Effector CD8-positive, alpha-beta T cell (primary cell): ENCODE measurements at places on chromosomes 2 and 18.

- no peak for DNase-seq
Observed at GRCh38 chr18:48695671-48696070, 156.8 kb downstream of the CTIF start.

DNA sequence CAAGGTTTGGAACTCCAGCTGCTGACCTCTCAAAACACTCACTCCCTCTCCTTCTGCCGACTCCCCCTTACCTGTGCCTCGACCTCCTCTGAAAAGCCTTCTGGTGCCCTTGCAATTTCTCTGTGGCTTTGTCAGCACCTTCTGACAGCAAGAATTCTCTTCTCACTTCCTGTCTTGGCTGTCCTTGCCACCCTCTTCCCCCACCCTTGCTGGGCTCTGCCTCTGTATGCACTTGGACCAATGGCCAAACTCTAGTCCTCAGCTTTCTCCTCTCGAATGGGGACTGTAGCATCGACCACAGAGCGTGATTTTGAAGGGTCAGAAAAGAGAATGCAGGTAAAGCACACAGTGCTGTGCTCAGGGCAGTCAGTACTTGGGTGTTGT is 99.0 kb downstream of the HS1BP3 start:
- no peak for DNase-seq

DNA sequence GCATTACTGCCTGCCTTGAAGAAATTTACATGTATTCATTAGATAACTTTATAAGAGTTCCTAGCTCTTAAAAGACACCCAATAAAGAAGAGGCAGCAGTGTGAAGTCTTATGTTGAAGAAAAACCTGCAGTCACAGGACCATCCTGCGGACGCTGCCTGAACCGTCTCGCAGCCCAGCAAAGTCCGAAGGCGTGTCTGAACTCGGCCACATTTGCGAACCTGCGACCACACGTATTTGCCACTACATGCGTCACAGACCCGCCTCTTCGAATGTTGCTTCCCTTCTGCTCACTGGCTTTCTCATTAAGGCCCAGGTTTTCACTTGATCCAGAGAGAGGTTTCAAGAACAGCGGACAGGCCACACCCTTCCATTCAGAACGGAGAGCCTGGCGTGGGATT is 41.2 kb downstream of the CNGA3 start:
- no peak for DNase-seq

DNA sequence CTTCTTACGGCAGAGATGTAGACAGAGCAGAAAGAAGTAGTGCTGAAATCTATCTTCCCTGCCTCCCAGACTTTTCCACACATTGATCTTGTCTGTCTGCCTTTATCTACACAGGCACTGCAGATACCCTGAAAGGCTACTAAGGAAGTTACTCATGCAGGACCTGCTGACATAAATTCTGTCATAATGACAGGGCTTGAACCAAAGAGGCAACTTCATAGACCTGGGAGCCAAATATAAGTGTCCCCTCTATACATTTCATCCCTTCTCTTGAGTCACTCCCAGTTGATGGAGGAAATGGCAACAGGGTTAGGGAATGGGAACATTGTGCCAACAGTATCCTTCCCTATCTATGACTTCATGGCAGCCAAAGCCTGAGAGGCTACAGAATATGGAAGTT is 157.5 kb downstream of the TNS1 start:
- DNase-seq: no peak

GRCh38 chr2:112836163-112836560 is 417 bp downstream of the IL1B start:
- no peak for DNase-seq

- DNase-seq: no peak
Observed at GRCh38 chr2:236473691-236474090, 95.9 kb upstream of the ACKR3 start.

DNA sequence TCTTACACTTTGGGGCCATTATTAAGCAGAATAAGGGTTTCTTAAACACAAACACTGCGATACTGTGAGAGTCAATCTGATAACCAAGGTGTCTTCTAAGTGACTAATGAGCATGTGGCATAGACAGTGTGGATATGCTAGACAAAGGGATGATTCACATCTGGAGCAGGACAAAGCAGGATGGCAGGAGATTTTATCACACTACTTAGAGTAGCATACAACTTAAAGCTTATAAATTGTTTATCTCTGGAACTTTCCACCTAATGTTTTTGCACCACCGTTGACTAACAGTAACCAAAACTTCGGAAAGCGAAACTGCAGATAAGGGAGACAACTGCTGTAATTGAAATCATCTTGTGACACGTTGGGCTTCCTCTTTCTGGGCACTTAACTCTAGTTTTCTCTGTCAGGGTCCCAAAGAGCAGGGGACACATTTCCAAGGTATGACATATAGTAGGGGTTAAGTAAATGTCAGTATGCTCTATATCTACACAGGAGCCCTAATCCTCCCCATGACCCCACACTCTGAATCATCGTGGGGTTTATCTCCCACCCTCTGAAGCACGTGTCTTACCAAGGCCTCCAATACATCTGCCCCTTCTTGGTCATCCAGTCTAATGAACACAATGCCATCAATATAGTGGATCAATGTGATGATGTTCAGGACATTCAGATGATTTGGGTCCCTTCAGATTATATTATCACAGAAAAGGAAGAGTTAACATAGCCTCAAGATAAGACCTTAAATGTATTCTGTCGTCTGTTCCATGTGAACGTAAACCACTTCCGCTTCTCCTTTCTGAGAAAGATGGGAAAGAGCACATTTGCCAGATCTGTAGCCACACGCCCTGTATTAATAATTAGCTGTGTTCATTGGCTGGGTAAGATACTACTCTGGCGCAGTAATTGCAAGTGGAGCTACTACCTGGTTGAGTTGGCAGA is 78.7 kb downstream of the FTCDNL1 start:
- no peak for DNase-seq
